SW480 (cell line): ENCODE measurements at places on chromosomes 7 and 10.

GRCh38 chr10:129033790-129034272, 433.2 kb upstream of the MGMT start:
- no peak for DNase-seq

GRCh38 chr7:25034136-25034535, 54.2 kb upstream of the OSBPL3 start:
- DNase-seq: no peak

DNA sequence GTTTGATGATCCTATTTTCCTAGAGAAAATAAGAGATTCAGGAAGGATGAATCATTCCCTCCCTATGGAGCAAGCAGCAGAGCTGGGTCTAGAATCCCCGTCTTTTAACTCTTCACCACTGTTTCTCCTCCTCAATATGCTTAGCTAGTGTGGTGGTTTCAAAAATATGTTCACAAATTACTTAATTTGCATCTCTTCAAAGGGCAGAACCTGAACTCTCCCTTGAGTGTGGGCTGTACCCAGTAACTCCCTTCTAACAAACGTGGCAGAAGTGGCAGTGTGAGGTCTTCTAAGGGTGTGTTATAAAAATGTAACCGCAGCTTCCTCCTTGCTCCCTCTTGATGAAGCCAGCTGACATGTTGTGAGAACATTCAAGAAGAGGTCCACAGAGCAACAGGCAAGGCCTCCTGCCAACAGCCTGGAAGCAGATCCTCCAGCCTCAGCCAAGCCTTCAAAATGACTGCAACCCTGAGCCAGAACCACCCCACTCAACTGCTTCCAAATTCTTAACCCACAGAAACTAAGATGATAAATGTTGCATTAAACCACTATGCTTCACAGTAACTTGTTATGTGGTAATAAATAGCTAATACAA, 36.6 kb downstream of the SRPK2 start:
- peak; percentile 77 for DNase-seq

DNA sequence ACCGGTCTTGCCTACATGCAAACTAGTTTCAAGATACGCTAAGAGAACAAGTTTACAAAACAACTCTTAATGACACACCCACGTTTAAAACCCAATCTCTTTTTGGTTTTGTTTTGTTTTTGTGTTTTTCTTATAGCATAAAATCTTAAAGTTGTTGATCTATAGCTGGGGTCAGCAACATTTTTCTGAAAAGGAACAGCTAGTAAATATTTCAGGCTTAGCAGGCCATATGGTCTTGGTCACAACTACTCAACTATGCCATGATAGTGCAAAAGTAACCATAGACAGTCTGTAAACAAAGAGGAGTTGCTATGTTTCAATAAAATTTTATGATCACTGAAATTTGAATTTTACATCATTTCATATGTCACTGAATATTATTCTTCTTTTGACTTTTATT, 327.4 kb downstream of the AGMO start:
- DNase-seq: no peak

DNA sequence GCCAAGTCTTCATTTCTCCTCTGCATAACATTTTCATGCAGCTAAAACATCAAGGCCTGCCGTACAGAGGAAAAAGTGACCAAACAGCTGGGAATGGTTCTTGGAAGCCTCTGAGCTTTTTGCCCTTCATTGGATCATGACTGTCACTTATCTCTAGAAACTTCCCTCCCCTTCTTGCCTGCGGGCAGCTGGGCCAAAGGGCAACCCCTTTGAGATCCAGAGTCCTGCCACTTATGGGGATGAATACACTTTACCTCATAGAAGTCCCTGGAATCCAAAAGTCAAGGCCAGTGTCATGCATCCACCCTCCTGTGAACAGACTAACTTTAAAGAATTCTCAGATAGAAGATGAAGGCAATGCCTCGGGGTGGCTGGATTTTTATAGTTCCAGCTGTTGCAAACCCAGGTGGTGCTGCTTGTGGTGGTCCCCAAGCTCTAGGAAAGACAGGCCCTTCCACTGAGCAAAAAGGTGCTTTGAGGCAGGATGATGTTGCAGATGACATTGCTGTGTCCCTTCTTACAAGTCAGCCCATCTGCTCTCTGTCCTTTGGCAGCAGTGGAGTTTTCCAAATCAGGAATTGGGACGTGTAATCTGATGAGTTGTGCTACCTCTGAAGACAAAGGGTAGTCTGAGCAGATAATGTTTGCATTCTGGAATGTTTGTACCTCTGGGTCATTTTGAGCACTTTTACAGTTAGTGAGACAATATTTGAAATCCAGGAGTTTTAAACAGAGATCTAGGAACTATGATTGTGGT, 64.2 kb downstream of the LRMDA start:
- no peak for DNase-seq

DNA sequence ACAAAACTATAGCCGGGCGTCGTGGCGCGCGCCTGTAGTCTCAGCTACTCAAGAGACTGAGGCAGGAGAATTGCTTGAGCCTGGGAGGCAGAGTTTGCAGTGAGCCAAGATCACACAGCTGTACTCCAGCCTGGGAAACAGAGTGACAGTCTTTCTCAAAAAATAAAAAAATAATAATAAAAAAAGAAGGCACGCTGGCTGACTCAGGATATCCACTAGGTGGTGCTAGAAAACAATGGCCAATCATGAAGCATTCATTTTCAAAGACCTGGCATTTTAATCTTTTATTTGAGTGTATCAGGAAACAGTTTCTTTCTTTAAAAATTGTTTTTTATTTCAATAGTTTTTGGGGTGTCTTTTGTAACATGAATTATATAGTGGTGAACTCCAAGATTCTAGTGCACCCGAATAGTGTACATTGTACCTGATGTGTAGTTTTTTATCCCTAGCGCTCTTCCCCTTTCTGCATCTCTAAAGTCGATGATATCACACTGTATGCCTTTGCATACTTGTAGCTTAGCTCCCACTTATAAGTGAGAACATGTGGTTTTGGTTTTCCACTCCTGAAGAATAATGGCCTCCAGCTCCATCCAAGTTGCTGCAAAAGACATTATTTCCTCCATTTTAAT, 88.6 kb downstream of the LYZL1 start:
- DNase-seq: peak; percentile 21
